ENCODE measurements at places on chromosomes 16 and 17.

- no peak for DNase-seq
Observed at GRCh38 chr16:10318798-10319500, 66.9 kb upstream of the ATF7IP2 start.

GRCh38 chr17:81526662-81527571, 1.3 kb upstream of the FSCN2 start:
- DNase-seq = no peak

- peak; percentile 15 for DNase-seq
Observed at GRCh38 chr16:15988268-15989013, 39.0 kb downstream of the ABCC1 start.

DNA sequence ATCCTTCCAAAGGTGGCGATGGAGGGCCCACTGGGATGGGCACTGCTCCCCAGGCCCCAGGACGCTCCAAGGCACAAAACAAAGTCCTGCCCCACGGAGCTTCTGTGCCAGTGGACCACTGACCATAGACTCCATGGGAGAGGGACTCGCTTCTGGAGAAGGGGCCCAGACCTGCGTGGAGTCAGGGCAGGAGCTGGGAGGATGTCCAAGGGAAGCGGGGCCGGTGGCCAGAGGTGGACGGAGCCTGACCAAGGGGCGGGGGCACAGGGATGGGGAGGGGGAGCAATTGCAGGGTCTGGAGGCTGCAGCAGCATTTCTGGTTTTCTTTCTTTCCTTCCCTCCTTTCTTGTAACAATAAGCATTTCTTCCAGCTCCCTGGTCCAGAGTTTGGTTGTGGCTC, 14.1 kb downstream of the KCNJ12 start:
- no peak for DNase-seq

DNA sequence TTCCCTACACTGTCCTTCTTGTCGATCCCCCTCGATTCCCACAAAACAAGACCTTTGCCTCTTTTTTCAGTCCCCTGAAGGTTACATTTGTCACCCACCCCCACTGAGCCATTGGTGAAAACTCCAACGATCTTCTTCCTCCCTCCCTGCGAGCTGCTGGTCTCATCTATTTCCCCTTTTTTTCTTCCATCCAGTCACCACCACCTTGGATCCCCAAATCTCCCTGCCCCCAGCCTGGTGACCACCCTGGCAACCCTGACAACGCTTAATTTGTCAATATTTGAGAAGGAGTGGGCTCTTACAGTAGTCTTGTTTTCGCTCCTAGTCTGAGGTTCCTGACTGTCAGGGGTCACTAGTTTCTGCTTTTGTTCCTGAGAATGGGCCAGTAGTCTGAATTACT, 62.9 kb downstream of the SMPD3 start:
- DNase-seq = no peak

DNA sequence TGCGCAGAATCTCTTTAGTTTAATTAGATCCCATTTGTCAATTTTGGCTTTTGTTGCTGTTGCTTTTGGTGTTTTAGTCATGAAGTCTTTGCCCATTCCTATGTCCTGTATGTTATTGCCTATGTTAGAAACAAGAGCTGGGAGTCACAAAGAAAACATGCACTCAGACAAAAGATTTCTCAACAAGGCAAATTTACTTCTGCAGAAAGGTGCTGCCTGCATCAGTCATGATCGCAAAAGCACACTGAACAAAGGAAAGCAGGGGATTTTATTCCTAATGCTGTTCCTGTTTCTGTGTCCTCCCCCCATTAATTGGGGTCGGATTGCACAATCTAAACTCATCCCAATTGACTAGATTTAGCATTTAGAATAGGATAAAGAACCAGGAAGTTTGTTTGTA, 55.9 kb downstream of the ATF7IP2 start:
- no peak for DNase-seq

DNA sequence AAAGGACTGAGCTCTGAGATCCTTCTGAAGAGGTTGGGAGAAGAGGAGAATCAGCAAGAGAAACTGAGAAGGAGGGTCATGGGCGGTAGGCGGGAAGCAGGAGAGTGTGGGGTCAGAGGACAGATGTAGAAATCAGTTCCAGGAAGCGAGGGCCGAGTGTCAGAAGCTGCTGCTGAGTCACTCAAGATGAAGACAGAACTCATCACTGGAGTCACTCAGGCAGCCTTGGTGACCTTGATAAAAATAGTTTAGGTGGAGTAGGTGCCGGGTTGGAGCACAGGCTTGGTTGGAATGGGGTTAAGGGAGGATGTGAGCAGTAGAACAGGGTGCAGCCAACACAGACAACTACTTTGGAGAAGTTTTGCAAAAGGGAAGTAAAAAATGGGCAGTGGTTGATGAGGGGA, 6.1 kb upstream of the ITGAM start:
- no peak for DNase-seq

- no peak for DNase-seq
Observed at GRCh38 chr16:46828943-46829342, 2.0 kb downstream of the C16orf87 start.
